ENCODE measurements at places on chromosomes 13 and 19.

DNA sequence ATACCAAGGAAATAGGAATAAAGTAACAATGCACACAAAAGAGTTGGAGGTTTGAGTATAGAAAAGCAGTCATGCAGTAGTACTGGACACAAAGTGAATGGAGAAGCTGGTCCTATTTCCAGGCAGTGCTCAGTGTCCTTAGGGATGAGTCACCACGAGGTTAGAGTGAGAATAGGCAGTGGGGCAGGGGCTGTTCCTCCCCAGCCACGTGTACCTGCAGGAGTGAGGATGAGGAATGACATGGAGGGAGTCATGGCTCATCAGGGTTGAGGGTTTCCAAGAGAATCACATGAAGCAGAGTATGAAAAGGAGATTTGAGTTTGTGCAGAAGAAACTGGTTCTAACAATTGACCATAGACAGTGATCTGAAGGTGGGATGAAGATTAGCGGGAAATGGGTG is 74.8 kb upstream of the ZNF835 start:
- DNase-seq = no peak

DNA sequence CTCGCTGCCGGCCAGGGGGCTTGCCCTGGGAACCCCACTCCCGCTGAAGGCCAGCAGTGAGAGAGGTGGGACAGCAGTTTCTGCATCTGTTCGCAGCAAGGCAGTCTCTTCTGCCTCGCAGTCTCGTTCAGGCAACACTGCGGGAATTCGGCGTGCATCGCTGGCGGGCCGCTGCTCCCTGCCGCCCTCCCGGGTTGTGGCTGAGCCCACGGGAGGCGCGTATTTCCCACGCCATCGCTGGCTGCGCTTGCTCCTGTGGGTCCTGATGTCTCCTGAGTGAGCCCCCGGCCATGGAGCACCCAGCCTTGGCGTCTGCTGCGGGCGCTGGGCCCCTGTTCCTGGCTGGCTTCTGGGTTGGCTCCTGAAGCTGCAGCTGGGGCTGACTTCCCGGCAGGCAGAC is 227.9 kb downstream of the TEX29 start:
- no peak for DNase-seq

DNA sequence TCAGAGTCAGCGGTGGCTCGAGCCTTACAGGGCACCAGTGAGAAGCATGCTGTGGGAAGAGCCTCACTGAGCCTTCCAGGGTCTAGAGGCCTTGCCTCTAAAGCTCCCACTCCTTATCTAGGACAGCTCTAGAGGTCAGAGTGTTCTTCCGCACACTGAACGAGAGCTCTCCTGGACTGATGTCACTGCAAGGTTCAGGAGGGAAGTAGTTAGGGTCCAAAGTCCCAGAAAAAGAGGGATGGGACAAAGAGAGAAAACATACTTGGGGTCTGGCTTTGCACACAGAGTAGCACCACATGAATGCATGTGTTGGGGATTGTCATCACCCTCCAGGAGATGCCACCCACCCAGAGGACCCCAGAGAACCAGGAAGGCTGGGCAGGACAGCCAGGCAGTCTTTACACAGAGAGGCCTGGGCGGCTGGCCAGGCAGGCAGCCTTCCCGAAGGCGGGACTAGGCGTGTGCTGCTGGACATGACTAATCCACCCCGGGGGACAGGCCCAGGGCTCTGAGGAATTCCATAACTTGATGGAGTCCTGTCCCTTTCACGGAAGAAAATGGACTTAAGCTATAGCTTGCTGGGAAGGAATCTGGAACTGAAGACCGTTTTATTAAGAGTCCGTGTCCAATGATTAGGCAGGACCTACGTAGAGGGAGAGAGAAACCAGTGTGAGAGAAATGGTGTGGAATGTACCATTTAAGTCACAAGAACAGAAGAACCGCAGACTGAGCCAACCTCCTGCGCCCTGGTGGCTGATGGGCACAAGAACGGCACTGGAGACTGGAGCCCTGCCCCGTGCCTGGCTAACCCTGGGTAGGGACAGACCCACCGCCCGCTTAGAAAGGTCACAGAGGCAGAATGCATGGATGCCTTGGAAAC is 16.6 kb upstream of the EPHX3 start:
- peak; percentile 94 for DNase-seq

DNA sequence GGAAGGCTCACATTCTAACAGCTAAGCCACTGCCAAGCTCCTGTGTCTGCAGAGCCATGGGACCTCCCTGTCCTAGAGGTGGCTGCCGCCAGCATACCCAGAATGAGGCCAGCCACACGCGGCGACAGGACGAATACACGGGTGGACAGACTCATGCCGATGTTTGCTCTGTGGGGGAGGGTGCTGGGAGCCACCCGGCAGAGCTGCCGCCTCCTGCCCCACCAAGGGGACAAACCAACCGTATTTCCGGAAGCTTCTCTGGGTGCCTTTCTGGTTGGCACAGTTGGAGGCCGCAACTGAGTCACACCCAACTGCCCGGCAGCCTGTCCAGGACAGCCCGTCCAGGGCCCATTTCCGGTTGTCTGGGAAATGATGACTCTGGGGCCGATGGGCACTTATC is 20.3 kb downstream of the C13orf46 start:
- no peak for DNase-seq

DNA sequence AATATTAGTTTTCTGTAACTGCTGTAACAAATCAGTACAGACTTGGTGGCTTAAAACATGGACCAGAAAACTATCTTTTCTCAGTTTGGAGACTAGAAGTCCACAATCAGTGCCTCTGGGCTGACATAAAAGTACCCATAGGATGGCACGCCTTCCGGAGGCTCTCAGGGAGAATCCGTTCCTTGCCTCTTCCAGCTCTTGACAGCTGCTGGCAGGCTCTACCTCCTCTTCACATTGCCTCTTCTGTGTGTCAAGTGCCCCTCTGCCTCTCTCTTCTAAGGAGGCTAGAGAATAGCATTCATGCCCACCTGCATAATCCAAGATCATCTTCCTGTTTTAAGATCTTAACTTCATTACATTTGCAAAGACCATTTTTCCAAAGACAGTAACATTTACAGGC is 1194.2 kb downstream of the EFNB2 start:
- DNase-seq = no peak

DNA sequence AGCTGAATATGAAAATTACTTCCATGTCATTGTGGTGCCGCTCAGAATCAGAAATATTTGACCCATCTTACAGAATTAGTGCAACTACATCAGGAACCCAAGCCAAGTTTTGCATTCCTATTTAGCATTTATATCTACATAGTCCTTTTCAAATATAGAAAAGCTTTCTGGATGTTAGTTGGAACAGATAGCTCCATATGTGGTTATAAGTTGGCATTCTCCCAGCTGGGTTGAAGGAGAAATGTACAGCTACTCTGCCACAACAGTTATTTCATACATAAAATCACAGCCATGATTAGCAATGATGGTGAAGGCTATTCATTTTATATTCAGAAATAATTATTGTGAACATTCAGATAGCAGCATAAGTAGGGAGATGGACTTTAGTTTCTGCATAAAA is 28.2 kb downstream of the HPN start:
- no peak for DNase-seq

- no peak for DNase-seq
These were observed 50.2 kb downstream of the FLT3 start for GRCh38 chr13:28049880-28050875.

DNA sequence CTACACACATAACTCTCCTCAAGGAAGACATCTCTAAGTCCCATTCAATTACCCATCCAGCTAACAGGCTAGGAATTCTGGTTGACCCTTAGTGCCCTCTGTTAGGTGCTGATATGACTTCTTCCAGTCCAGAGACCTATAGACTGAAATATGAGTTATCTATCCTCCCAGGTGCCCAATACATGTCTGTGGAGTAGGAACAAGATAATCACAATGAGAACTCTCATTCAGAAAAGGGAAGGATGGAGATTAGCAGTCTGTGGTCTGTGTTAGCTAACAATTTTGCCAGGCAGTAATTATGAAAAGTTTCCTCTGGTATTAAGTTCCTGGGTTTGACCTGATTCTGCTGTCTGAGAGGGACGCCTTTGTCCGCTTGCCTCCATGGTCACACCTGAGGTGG is 44.2 kb upstream of the SLAIN1 start:
- no peak for DNase-seq

- no peak for DNase-seq
These were observed 117.7 kb downstream of the COL4A2 start for GRCh38 chr13:110424569-110425443.
